ENCODE measurements at places on chromosomes 3 and 15.

- DNase-seq: no peak
Observed at GRCh38 chr15:51938286-51938685, 33.3 kb downstream of the LEO1 start.

GRCh38 chr15:62306851-62307504, 141.9 kb upstream of the C2CD4B start:
- DNase-seq: peak; percentile 83

DNA sequence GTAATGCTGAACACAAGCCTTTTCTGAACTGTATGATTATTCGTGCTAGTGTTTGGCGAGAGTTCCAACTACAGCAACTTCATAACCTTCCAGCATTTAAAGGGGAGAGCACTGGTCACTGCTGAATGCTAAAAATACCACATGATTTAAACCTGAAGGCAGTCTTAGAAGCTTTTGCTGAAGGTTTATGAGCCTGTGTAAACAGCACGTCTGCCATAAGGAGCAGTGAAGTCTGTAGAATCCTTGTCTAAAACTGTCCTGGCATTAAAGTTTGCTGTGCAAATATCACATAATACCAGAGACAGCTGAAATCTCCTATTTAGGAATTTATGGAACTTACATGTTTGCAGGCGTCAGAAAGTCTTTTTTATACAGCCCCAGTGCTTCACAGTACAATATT, 5.9 kb downstream of the SATB1 start:
- no peak for DNase-seq

GRCh38 chr3:151576511-151577137, 115.8 kb upstream of the IGSF10 start:
- no peak for DNase-seq

DNA sequence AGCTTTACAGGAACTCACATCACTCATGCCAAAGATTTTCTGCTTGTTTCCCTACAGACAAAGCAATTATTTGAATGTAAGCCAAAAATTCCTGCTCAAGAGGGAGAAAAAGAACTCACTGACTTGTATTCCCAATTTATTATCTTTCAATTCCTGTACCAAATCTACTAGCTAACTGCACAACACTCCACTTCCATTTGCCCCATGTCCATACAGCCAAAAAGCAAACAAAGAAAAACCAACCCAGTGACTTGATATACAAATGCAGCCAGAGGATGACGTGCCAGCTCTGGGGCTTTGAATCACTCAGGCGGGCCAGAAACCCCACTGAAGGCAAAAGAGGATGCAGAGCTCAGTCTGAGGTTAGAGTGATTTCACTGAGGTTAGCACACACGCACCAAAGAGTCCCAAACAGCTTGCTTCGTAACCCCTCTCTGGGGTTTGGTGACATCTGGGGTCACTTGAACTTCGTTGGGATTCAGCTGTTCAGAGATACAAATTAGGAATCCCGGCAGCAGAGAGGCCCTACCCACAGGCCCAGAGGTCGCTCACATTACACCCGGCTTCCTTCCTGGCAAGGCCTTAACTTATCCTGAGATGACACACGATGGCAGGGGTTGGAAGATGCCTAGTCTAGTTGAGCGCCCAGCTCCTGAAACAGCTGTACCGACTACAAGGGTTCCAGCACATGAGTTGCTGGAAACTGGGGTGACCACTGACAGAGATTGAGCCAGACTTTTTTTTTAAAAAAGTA, 1.6 kb downstream of the RFTN1 start:
- DNase-seq: peak; percentile 79

Measured in fibroblast of upper back skin (primary cell).